ENCODE measurements at places on chromosomes 7 and 10.

- no peak for DNase-seq
These were observed 460.5 kb upstream of the GHITM start for GRCh38 chr10:83678850-83679249.

DNA sequence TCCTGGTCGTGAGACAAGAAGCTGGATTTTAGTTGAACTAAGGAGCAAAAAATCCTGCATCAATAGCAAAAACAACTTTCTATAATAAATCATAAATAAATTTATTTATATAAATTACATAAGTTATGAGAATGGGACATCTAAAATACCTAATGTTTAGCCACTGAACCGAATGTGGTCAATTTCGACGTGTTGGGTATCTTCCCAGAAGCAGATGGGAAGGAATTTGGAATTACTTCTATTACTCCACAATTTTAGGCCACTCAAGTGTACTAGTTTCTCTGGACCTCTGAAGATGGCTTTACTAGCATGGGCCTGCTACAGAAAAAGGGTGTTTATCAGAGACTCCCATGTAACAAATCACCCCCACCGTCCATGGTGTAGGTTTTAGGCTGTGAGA is 172.0 kb downstream of the PRPF18 start:
- DNase-seq: no peak

GRCh38 chr10:98959379-98959778 is 276.3 kb downstream of the HPSE2 start:
- no peak for DNase-seq

- DNase-seq: no peak
These were observed 217.9 kb downstream of the ADARB2 start for GRCh38 chr10:1519391-1519790.

DNA sequence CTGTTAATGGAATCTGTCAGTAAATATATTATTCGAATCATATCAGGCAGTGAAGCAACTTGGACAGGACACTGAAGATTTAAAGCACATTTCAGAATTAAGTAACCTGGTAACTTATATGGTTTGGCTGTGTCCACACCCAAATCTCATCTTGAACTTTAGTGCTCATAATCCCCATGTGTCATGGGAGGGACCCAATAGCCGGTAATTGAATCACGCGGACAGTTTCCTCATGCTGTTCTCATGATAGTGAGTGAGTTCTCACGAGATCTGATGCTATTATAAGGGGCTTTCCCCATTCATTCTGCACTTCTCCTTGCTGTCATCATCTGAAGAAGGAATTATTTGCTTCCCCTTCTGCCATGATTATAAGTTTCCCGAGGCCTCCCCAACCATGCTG is 83.2 kb upstream of the COL1A2 start:
- no peak for DNase-seq

GRCh38 chr7:80311313-80311712 is 176.7 kb downstream of the GNAI1 start:
- no peak for DNase-seq

DNA sequence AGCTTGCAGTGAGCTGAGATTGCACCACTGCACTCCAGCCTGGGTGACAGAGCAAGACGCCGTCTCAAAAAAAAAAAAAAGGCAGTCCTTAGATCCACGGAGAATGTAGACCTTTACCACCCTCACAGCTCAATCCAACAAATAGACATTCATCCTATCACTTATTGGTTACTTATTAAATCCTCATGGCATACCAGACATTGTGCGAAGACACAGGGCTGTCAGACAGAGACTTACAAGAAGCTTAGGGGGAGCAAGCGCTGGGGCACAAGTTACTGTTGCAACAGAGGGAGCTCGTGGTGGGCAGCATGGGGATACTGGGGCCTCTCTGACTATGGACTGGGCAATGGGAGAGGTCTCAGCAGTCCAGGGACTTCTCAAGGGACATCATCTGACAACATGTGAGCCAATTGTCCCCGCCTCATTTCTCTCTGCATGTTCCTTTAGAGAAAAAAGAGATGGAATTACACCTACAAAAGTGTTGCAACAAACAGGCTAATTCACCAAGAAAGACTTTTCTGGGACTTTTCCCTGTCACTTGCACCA is 82.8 kb upstream of the TNS3 start:
- DNase-seq: no peak

DNA sequence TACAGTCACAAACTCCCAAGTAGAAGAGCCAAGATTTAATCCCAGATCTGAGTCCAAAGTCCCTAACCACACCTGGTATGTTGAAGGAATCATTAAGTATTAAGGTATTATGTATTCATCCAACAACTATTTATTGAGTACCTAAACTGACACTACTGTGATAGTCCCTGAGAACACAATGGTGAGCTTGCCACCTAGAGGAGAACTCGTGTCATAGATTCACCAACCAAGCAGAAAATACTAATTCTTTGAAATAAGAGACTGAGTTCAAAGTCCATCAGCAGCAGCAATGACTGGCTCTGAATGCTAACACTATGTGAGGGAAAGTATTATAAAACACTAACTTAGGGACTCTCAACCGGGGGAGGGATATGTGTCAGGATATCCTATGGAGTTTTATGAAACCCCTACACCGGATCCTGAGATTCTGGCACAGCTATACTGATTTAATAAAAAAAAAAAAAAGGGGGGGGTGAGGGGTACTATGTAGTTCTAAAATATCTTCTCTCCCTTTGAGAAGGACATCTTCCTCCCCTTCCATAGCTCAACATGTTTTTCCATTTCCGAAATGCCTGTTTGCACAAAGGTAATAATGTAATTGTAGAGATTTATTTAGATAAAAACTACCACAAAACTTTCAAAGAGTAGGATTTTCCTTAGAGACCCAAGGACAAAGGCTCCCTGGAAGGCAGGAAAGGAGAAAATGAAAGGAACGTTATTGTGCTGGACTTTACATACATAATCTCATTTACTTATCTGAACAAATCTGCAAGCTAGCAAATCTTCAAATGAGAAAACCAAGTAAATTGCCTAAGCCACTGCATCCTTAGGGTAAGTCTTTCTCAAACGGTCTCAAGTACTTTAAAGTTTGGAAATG is 1.6 kb downstream of the NCOA4 start:
- no peak for DNase-seq

DNA sequence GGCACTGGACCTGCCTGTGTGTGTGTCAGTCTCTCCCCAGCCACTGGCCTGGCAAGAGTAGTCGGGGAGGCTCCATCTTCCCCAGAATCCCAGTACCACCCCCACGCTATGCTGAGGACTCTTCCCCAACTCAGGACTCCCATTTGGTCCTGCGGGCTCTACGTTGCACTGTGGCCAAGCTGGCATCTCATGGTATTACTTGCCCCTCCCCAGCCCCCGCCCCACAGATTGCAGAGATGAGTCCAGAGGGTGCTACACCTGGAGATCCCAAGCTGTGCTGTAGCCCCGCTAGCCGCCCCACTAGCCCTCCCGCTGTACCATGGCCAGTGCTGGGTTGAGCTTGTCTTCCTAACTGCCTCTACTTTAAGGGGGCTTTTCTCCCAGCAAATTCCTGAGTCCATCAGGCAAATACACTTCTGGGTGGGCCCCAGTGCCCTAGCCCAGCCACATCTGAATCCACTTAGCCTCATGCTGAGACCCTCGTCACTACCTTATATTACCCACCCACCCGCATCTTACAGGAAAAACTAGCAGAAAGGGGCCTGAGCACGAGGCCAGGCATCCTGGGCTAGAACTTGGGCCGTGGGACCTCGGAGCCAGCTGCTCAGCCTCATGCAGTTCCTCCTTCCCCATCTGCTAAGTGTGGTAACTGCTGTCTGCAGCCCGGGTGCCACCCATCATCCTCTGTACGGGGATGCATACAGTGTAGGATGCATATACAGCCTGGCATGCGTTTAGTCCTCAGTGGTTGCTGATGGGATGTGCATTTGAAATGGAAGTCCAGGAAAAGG is 65.8 kb upstream of the CACUL1 start:
- DNase-seq: no peak

- DNase-seq: no peak
These were observed 811.8 kb upstream of the CELF2 start for GRCh38 chr10:10205906-10206305.

DNA sequence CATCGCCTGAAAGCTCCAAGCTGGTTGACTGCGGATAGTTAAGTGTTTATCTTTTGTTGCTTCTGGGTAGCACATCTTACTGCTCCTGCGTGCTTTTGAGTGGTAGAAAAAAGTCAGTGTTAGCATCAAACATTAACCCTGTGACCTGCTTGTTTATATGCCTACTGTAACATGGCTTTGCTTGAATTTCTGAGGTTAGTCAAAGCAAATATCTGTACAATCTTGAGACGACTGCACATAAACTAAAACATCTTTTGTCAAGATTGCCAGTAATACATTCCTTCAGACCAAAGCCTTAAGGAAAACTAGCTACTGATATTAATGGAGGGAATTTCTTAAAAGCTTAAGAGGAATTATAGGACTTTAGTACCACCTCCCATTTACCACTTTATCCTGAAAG is 163.7 kb downstream of the BAMBI start:
- DNase-seq: no peak

DNA sequence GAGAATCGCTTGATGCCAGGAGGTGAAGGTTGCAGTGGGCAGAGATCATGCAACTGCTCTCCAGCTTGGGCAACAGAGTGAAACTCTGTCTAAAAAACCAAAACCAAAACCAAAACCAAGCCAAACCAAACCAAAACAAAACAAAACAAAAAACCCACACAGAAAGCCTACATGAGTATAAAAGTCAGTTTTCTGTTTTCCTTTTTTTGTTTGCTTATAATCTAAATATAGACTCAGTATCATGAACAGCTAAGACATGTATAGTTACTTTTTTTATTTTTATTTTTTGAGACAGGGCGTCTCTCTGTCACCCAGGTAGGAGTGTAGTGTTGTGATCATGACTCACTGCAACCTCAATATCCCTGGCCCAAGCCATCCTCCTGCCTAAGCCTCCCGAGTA is 16.8 kb upstream of the MTPN start:
- no peak for DNase-seq

DNA sequence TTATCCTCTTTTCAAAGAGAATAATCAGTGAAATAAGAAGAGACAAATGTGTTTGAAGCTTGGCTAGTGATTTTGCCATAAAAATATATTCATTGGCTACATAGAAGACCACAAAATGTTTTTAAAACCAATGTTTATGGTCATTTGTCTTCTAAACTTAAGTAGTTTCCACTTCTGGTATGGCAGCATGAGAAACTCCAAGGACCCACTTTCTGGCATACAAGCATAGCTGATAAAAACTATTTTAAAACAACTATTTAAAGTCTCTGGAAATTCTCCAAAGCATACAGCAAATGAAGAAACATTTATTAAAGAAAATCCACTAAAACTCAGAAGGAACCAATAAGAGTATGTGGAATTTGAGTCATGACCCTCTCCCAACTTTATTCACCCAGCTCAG is 89.2 kb upstream of the TOMM7 start:
- no peak for DNase-seq
